ENCODE measurements at places on chromosomes 13 and 19. TPM values are rescaled to one million over a fixed set of nuclear protein-coding genes. Genes with fewer than 3 reads are reported as not detected.

Gene PRMT1
- 146 TPM for total RNA-seq

Gene MYH14
- 12.9 TPM for total RNA-seq

Gene PLPP2
- 7.9 TPM for total RNA-seq

Gene ZNF284
- 3.1 TPM for total RNA-seq

Gene DNAAF3
- not detected for total RNA-seq

Gene PRSS57
- not detected for total RNA-seq

Gene NAA16
- 28.7 TPM for total RNA-seq

- peak overlapping the region; percentile 92 for H3K27ac ChIP-seq
- DNase-seq, result no peak
- H3K36me3 ChIP-seq, result no peaks in the 10 kb centered on the region
- no peaks in the 10 kb centered on the region for H3K27me3 ChIP-seq
Measured at GRCh38 chr19:45507872-45508416, 665 bp downstream of the VASP start.

DNA sequence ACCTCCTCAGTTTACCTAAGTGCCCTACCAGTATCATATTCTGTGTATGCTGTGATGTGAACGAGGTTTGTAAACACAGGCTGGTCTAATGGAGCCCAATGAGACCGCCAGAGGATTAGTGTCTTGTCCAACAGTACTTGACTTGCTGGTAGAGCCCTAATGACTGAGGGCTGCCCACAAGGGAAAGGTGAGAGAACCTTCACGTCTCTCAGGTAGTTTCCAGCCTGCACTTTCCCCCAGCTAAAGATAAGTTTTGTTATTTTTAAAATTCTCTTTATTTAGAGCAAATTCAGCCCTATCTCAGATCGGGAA lies 498 bp upstream of the RBM26 start:
- no peak for DNase-seq
- H3K4me3 ChIP-seq, result peak overlapping the region; percentile 74
- H3K36me3 ChIP-seq, result no peaks in the 10 kb centered on the region
- peaks cover 55% of the 10 kb centered on the region for H3K4me1 ChIP-seq

DNA sequence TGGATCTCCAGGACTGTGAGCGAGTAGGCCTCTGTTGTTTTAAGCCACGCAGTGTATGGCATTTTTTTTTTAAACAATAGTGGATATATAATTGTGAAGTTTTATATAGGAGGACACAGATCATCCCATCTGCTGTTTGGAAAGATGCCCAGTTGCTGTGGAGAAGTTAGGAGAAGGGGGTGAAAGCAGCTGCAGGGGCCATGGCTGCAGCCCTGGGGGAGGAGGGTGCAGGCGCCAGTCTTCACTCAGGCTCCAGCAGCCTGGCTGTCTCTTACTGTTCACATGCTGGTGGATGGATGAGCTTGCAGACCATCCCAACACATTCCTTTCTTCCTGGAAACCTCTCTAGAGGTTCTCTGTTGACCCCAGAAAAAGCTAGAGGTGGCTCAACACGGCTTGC lies 242.3 kb downstream of the TEX29 start:
- H3K4me3 ChIP-seq, result no peak overlapping the region
- no peak overlapping the region for H3K27ac ChIP-seq
- no peak for DNase-seq
- H3K36me3 ChIP-seq, result no peaks in the 10 kb centered on the region

DNA sequence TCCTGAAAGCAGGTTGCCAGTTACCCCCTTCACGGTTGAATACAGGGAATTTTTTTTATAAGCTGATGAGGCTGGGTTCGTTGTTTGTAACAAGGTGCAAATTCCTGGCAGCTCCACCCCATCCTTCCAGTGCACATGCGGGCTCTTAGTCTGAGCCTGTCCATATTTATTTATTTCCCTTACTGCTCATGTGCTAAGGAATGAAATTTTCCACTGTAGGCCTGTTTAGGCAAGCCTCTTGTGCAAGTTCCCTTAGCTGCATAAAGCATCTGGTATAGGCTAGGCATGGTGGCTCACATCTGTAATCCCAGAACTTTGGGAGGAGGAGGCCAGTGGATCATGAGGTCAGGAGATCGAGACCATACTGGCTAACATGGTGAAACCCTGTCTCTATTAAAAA lies 560.9 kb upstream of the PCDH9 start:
- H3K36me3 ChIP-seq, result no peaks in the 10 kb centered on the region
- H3K27ac ChIP-seq, result no peak overlapping the region
- no peaks in the 10 kb centered on the region for H3K27me3 ChIP-seq
- H3K4me3 ChIP-seq, result no peak overlapping the region
- H3K4me1 ChIP-seq, result no peaks in the 10 kb centered on the region

GRCh38 chr13:96730676-96731075 lies 263.6 kb downstream of the OXGR1 start:
- H3K4me1 ChIP-seq, result no peaks in the 10 kb centered on the region
- H3K4me3 ChIP-seq, result no peak overlapping the region
- no peak for DNase-seq
- H3K27me3 ChIP-seq, result no peaks in the 10 kb centered on the region
- no peak overlapping the region for H3K27ac ChIP-seq

GRCh38 chr13:26881154-26881553 lies 120.6 kb upstream of the GPR12 start:
- DNase-seq, result no peak
- H3K4me3 ChIP-seq, result no peak overlapping the region
- no peaks in the 10 kb centered on the region for H3K36me3 ChIP-seq
- no peaks in the 10 kb centered on the region for H3K27me3 ChIP-seq
- no peak overlapping the region for H3K27ac ChIP-seq
- no peaks in the 10 kb centered on the region for H3K4me1 ChIP-seq

GRCh38 chr19:44846455-44847143 lies 502 bp downstream of the NECTIN2 start:
- DNase-seq, result no peak
- H3K4me3 ChIP-seq, result peak overlapping the region; percentile 90
- H3K27me3 ChIP-seq, result no peaks in the 10 kb centered on the region
- peaks cover 53% of the 10 kb centered on the region for H3K4me1 ChIP-seq

DNA sequence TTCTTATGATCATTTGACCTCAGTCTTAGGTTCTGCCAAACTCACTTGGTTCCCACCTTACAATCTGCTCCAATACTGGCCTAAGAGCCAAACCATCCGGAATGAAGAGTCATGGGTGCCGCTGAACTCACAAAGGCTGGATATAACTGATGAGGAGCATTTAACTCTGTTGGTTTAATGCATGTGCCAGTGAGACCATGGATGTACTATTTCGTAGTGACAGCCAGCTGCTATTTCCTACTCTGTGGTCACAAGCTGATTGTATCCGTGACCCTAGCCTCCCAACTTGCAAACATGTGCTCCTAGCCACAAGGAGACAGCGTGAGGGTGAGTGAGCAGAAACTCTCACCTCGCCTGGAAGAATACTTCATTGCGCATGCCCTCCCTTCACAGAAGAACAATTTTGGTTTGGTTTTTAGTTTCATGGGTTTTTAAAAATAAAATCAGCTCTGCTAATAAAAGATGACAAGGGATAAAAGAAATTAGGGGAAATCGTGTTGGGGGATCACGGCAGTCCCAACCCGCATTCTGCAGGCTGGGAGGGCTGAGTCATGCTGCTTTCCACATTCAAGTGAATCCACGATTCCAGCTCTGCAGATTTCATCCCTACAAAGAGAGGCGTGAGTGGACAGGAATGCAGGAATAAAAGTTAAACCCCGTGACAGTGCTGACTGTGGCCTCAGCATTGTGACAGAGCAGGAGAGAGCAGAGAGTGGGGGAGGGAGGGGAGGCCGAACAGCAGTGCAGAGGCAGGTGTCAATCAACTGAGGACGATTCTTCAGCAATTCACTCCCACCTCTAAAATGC lies 66.8 kb upstream of the RAP2A start:
- H3K27me3 ChIP-seq, result no peaks in the 10 kb centered on the region
- peaks cover 30% of the 10 kb centered on the region for H3K36me3 ChIP-seq
- H3K4me3 ChIP-seq, result no peak overlapping the region
- H3K4me1 ChIP-seq, result peaks cover 18% of the 10 kb centered on the region

- peaks cover 36% of the 10 kb centered on the region for H3K36me3 ChIP-seq
- H3K4me3 ChIP-seq, result no peak overlapping the region
- H3K27ac ChIP-seq, result no peak overlapping the region
- DNase-seq, result no peak
Measured at GRCh38 chr19:43572171-43572588, 3.1 kb downstream of the XRCC1 start.

GRCh38 chr13:94470126-94470525 lies 9.4 kb downstream of the DCT start:
- no peaks in the 10 kb centered on the region for H3K36me3 ChIP-seq
- DNase-seq, result no peak
- no peaks in the 10 kb centered on the region for H3K27me3 ChIP-seq
- H3K27ac ChIP-seq, result no peak overlapping the region
- no peaks in the 10 kb centered on the region for H3K4me1 ChIP-seq

DNA sequence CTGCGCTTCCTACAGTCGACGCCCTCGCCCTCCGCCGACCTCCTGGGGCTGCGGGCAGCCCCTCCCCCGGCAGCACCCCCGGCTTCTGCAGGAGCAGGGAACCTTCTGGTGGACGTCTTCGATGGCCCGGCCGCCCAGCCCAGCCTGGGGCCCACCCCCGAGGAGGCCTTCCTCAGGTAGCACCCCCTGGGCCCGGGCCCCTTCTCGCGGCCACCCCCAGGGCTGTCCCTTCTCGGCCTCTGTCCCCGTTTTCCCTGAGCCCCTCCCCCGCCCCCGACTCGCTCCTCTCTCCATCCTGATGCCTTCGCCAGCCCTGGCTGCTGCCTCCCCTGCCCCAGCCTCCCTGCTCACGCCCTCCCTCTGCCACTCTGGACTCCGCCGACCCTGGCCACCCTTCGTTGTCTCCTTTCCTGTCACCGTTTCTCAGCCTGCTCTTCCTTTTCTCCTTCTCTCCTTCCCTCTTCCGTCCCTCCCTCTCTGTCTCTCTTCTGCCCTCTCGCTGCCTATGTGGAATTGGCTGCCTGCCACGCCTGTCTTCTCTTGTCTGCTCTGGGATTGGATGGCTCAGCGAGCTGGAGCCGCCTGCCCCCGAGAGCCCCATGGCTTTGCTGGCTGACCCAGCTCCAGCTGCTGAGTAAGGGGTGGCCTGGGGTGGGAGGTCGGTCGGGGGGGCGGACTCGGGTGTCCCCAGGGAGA lies 11.0 kb downstream of the FUZ start:
- peak overlapping the region; percentile 18 for H3K4me3 ChIP-seq
- peak overlapping the region; percentile 43 for H3K27ac ChIP-seq
- no peaks in the 10 kb centered on the region for H3K27me3 ChIP-seq
- peaks cover 24% of the 10 kb centered on the region for H3K36me3 ChIP-seq
- DNase-seq, result peak; percentile 99

DNA sequence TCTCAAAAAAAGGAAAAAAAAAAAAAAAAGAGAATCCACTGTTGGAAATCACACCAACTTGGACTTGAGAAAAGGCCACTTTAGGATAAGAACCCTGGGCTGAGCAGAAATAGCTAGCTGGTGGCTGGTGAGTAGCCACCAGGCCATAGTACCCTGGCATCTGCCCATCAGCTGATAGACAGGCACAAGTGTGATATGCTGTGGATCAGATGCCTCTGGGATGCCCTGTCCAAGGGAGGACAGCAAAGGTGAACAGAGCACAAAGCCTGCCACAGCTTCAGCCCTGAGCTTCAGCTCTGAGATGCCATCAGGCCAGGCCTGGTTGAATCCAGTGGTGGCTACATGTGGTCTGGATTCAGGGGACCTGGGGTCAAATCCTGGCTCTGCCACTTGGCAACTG lies 8.7 kb downstream of the SIRT2 start:
- no peaks in the 10 kb centered on the region for H3K4me1 ChIP-seq
- H3K4me3 ChIP-seq, result no peak overlapping the region
- H3K36me3 ChIP-seq, result no peaks in the 10 kb centered on the region
- no peak overlapping the region for H3K27ac ChIP-seq
- H3K27me3 ChIP-seq, result no peaks in the 10 kb centered on the region

GRCh38 chr13:73880365-73880764 lies 253.8 kb downstream of the KLF12 start:
- H3K4me1 ChIP-seq, result no peaks in the 10 kb centered on the region
- no peak overlapping the region for H3K27ac ChIP-seq
- H3K36me3 ChIP-seq, result no peaks in the 10 kb centered on the region
- H3K27me3 ChIP-seq, result no peaks in the 10 kb centered on the region
- no peak overlapping the region for H3K4me3 ChIP-seq
